Right lung (tissue), 10 donors: ENCODE measurements at places on chromosomes 5 and 9.
A peak's percentile ranks its signal among the peaks of the same experiment; 100 is the strongest.

- peak; percentile 4 for DNase-seq
These were observed 6.4 kb downstream of the SPINK6 start for GRCh38 chr5:148209151-148209770.

DNA sequence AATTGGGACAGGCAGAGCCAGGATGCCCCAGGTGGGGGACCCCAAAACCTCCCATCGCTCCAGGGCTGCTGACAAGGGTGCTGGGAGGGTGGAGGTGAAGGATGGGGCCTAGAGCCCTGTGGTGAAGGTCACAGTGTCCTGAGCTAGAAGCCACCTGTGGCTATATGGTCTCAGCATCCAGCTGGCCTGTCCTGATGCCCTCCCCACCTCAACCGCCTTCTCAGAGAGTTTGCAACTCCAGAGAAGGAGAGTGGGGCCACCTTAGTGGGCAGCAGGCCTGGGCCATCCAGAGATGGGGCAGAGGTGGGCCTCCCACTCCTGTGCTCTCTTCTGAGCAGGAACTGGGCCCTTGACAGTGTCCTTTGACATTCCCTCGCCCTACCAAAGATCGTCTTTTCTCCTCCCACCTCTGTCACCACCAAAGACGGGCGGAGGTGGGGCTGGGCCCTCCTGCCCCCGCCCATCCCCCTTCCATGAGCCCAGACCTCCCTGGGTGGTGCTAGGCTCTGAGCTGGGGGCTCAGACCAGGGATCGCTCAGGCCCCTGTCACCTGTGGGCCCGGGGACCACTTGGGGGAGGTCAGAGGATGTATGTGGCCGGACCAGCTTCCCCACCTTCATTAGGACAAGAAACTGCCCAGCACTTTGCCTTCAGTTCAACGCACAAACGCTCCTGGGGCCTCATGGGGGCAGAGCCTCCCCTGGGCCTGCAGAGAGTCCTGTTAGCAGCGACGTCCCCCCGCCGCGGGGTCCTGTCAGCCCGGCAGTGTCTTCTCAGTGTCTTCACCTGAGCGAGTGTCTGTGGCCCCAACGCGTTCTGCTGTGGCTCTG, 10.0 kb upstream of the DOLPP1 start:
- no peak for DNase-seq

DNA sequence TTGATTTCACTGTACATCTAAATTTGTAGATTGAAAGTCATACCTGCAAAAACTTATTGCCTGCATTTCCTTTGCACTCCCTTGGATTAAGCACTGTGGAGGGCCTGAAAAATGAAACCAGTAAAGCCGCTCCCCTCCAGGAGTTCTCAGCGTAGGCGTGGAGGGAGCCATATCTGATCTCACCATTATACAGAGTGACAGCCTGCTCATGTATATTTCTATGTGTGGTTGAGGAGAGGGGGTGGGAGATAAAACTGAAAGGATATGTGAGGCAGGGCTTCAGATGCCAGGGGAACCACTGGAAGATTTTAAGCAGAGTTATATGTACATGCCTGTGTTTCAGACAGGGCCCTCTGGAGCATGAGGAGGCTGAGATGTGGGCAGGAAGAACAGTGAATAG, 303.0 kb downstream of the MSX2 start:
- DNase-seq, result no peak

- no peak for DNase-seq
These were observed 70.6 kb downstream of the GOLPH3 start for GRCh38 chr5:32103521-32103920.

DNA sequence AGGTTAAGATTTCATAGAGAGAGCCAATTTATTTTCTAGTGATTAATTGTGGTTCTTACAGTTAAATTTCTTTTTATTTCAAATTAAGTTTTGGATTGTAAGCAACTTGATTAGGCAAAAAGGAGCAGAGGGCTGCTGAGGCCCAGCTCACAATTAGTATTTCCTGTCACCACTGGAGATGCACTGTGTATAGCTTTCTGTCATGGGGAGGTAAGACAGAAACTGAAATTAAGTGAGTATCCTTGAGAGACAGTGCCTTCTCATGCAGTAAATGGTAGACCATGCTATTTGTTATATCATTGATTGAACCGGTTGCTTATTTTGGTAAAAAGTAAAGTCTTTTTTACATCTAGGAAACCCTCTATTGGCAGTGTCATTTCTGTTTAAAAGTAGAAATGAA, 190.7 kb downstream of the CCDC171 start:
- DNase-seq, result no peak

DNA sequence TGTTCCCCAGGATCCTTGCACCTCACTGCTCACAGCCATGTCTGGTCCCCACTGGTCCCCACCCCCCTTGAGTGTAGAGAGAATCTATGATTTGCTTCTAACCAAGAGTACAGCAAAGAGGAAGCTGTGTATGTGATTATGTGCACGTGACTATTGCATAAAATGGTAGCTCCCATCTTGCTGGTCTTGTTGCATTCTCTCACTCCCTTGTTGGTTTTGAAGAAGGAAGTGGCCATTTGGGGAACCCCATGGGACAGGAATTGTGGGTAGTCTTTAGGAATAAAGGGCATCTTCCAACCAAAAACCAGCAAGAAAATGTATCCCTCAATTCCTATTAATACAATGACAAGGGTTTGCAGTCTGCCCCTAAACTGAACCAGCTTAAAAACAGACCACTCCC, 5.2 kb upstream of the FCN2 start:
- DNase-seq, result no peak

- DNase-seq, result peak; percentile 42
These were observed 22.8 kb downstream of the PCDH1 start for GRCh38 chr5:141855265-141856036.

DNA sequence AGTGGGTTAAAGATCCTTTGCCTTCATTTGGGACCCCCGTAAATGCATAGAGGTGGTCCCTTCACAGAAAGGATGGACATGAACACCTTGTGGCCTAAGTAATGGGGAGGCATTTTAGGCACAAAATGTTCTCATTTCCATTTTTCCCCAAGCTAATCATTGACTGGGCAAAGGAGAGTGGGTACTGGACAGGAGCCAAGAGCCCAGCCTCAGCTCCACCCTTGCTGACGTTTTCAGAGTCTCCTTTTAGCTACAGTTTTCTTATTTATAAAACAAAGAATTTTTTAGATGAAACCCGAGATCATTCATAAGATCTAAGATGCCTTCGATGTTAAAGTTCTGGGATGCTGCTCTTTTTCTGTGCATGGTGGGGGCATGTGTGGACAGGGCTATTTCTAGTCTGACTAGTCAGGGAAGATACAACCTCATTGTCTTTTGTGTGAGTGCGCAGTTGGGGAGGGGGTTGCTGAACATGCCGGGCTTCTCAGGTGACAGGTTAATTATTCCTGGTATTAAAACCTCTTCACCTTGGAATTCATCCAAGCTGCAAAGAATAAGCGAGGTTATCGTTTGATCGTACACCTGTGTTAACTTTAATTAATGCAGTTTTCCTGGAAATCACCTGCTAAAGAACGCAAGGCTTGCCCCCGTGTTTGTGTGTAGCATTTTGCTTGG, 48.4 kb downstream of the ADAMTS16 start:
- DNase-seq, result peak; percentile 23

- no peak for DNase-seq
These were observed 1.7 kb upstream of the TOR4A start for GRCh38 chr9:137275588-137276472.

- DNase-seq, result no peak
These were observed 136.3 kb downstream of the SIL1 start for GRCh38 chr5:139061856-139062255.

DNA sequence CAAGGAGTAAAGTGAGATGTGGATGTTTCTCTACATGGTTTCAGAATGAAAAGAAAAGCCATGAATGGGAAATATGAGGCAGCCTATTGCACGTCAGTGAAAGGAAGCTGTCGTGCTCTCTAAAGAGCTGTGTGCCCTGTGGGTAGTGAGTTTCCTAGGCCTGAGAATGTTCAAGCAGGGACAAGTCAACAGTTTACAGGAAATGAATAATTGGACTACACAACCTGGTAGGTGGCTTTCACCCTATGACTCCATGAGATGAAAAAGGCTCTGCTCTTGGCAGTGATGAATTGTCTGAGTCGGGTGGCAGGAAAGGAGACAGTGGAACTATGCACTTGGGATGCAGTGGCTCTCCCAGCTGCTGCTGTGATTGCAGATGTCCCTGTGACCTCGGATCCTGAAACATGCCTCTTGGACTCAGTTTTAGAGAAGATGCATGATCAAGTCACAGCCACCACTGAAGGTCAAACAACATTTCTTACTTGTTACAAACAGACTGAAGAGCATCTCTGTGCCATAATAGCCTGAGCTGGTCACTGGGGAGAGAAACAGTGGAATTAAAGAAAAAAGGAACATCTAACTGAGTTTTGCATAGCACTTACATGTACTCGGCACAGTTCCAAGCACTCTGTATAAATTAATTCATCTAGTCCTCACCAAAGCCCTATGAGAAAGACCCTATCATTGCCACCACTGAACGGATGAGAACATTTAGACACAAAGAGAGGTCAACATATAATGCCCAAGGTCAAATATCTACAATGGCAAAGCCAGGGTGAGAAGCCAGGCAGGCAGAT, 293.7 kb downstream of the SPOCK1 start:
- no peak for DNase-seq

DNA sequence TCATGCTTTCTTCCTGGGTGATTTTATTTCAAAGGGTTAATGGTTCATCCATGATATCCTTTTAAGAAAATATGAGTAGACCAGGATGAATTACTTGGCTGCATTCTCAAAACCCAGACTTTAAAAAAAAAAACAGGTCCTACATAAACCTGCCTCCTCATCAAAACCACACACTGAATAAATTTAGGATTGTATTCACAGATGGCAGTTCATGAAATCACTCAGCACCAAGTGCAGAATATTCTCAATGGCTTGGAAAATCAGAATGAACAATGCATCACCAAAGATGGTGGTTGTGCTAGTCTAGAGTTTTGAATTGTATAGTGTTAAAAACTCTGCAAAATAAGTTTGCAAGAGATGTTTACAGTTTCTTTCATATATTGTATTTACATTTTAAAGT, 145.4 kb upstream of the GRAMD2B start:
- no peak for DNase-seq

GRCh38 chr9:22030101-22030598, 21.0 kb upstream of the CDKN2B start:
- no peak for DNase-seq

DNA sequence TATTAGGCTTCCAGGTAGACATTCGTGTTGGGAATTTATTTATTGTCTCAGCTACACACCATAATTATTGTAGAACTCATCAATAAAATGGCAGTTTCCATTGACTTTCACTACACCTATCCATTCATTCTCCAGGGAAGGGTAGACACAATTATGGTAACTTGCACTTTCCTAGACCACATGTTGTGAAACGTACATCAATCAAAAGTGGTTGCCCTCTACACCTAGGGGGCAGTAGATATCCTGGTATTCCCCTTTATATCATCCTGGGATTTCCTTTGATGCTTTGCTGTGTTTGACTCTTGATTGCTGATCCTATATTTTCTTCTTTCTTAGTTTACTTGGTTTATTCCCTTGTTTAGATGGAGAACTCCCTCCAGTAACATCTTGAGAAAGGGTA, 47.9 kb downstream of the ADGRV1 start:
- DNase-seq, result no peak

DNA sequence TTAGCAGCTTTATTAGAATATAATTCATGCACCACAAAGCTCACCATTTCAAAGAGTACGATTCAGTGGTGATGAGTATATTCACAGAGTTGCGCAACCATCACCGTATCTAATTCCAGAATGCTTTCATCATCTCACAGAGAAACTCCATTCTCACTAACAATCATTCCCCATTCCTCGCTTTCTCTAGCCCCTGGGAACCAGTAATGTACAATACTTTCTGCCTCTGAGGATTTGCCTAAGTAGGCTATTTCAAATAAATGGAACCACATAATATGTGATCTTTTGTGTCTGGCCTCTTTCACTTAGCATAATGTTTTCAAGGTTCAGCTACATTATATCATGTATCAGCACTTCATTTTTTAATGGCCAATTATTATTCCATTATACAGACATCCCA, 145.1 kb upstream of the ADAMTS16 start:
- no peak for DNase-seq

DNA sequence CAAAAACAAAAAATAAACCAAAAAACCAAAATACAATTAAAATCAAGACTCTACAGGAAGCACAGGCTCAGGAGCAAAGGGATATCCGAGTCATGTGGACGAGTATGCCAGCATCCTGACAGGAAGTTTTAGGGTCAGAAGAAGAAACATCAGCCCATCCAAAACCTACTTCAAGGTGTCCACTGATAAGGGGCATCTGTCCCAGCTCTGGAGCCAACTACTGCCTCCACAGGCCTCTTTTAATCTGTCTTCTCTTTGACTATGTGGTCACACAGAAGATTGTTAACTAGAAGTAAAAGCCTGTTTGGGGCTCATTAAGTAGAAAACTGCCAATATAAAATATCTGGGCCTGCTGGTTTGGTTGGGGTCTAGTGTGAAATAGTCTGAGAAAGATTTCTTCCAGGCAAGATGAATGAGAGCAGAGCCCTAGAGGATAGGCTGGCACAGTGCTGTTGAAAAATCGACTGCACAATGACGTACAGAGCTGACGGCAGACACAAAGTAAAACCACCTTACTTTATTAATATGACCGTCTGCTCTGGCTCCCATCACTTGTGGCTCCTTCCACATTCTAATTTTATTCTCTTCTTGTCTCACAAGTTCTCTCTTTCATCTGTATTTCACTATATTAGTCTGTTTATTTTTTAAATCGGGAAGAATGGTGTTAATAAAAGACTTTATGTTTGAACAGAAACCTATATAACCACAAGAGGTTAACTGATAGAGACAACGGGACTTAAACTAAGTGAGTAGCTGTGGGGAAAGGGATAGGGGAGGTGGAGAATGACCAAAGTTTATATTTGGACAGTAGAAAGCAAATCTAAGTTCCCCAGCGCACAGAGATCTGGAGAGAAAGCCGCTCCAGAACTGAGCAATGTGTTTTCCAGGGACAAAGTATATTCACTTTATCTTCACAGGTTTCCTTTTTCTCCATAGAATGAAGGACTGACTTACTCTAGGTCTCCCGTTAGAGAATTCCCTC, 22.9 kb upstream of the MSH3 start:
- DNase-seq, result no peak
